ENCODE measurements at places on chromosomes 1 and 21.

GRCh38 chr21:27062443-27062842 is 95.6 kb upstream of the ADAMTS5 start:
- no peak for DNase-seq

- DNase-seq = no peak
Observed at GRCh38 chr1:204362984-204363334, 3.2 kb upstream of the PLEKHA6 start.

GRCh38 chr1:29259802-29260441 is 23.6 kb downstream of the PTPRU start:
- DNase-seq = no peak

GRCh38 chr21:31448496-31448895 is 104.4 kb upstream of the TIAM1 start:
- DNase-seq = no peak

- no peak for DNase-seq
Observed at GRCh38 chr1:110927484-110928075, 36.1 kb downstream of the LRIF1 start.

GRCh38 chr1:18397641-18398040 is 83.1 kb upstream of the KLHDC7A start:
- DNase-seq = no peak

- no peak for DNase-seq
Observed at GRCh38 chr1:78560811-78561210, 59.4 kb upstream of the IFI44L start.

DNA sequence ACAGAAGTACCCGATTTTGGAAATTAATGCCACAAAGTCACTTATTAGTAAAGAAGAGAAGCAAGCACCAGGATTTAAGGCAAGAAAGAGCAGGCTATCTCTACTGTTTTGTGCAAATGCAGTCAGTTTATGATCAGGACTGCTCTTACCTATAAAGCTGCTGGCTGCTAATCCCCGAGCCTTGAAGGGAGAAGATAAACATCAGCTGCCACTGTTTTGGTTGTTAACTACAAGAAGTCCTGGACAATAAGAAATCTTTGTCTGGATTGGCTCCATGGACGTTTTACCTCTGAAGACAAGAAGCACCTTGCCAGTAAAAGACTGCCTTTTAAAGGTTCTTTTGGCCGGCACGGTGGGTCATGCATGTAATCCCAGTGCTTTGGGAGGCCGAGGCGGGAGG is 21.4 kb downstream of the FRRS1 start:
- no peak for DNase-seq

DNA sequence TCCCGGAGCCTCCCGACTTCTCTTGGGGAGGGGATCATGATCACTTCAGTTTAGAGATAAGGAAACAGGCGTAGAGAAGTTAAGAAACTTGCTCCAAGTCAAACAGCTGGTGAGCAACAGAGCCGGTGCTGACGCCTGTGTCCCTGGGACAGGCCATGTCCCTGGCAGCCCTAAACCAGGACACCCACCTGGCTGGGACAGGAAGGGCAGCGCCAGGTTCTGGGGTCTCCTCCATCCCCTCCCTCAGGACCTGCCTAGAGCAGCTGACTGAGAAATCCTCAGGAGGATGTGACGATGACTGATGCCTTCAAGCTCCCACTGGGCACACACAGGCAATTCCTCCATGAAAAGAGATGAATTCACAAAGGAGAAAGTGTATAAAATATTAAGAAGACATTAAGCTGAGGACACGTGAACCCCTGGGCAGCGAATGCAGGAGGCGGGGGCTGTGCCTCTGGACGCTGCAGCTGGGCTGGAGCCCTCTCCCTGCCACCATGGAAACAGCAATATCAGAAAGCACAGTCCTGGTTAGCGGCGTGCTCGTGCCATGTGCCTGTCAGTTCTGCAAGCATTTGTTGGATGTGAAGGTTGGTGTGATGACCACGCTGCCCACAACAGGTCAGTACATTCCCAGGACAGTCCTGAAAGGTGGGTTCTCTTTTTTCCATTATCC is 40.1 kb upstream of the C1orf174 start:
- DNase-seq = no peak

GRCh38 chr1:188270497-188270896 is 1441.7 kb downstream of the PLA2G4A start:
- DNase-seq = no peak

GRCh38 chr1:147273409-147274336 is 31.2 kb downstream of the CHD1L start:
- no peak for DNase-seq

DNA sequence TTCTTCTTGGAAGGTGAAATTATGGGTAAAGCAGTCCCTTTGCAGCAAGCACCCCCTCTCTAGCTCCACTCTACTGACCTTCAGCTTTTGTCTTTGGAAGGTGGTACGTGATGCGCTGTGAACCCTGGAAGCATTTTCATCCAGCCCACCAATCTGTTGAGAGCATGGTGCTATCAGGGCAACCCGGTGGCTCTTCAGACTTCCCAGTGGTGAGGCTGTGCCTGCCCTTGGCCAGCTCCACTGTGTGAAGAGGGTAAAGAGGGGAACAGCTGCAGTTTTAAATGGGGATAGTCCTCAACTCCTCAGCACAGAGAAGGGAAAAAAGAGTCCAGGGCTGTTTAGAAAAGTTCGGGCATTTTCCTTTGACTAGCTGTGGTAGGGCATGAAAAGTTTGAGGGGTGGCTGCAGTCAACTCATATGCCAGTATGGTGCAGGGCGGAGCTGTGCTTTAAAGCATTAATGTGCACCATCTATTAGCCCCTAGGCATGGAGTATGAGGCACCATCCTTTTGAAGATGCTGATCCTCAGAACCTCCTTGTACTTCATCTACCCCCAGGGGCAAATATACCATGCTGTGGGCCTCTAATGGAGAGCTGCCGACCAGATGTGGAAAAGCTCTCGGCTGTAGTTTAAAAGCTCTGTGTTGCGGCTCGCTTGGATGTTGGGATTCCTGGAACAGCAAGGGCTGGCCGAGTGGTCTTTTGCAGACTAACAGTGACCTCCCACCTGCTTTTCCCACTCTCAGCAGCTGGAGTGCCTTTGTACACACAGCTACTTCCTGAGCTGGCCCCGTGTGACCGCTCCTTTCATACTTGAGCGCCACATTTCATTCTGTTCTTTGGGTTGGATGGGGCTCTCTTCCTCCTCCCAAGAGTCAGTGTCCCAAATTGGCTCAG is 123.0 kb downstream of the PEX14 start:
- DNase-seq = no peak

- no peak for DNase-seq
Observed at GRCh38 chr1:65214340-65215027, 66.5 kb downstream of the AK4 start.

DNA sequence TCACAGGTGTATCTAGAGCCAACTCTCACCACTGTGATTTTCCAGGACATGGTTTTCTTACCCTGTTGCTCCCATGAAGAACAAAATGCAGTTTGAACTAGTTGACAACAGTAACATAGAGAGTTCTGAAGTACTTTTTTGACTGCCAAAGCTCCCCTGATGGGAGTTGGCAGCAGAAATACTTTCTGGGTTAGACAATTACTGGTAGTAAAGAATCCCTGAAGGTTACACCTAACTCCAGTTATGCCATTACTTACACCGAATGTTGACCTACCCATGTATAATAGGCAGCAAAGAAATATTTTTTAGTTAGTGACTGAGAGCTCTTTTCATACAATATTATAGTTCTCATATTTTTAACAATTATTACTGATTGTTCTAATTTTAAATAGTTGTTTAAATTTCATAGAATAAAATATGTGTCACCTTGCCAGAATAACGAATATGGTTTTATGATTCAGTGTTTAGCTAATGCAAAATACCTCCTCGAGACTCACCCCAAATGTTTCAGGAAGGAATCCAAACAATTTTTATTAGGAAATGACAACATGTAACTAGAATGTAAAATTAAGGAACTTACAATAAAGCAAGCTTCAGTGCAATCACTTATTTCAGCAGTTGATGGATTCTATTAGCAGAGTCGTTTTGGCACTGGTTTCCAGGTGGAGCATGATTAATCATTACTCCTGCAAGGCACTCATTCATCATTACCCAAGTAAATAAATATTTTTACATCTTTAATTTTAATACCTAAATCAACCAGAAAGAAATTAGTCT is 237.6 kb downstream of the MRPL39 start:
- DNase-seq = no peak

DNA sequence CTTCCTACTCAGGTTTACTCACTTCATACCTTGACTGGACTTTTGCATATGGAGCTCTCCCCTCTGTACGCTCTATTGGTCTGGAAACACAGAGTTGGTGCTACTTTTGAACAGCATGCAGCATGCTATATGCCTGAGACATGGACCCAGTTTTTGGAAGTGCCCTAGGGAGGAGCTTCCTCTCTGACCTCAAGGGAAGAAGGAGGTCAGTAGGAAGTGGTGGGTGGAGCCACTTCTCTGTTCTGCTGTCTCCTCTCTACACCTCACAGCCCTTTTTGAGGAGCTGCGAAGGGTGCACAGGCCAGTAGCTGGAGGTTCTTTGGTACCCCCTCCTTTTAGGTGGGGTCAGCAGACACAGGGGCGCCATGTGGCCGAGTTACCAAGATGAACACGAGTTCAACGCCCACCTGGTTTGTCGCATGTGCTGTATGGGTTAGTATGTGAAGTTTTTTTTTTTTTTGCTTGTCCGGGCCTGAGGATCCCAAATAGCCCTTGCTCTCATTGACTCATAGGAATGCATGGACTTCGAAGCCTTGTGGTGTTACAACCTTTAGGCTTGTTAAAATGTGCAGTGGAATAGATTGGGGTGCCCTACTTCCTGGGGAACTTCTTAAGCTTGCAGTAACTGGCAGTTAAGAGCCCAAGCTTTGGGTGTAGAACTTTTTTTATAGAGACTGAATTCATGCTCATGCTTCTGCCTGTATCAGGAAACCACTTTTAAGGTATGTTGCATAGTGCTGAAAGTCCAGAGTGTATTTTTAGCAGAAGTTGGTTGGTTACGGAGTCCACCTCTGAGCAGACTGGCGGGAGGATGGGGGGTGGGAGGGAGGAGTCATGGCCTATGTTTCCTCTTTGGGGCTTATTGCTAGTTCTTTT is 10.7 kb downstream of the MACF1 start:
- no peak for DNase-seq

DNA sequence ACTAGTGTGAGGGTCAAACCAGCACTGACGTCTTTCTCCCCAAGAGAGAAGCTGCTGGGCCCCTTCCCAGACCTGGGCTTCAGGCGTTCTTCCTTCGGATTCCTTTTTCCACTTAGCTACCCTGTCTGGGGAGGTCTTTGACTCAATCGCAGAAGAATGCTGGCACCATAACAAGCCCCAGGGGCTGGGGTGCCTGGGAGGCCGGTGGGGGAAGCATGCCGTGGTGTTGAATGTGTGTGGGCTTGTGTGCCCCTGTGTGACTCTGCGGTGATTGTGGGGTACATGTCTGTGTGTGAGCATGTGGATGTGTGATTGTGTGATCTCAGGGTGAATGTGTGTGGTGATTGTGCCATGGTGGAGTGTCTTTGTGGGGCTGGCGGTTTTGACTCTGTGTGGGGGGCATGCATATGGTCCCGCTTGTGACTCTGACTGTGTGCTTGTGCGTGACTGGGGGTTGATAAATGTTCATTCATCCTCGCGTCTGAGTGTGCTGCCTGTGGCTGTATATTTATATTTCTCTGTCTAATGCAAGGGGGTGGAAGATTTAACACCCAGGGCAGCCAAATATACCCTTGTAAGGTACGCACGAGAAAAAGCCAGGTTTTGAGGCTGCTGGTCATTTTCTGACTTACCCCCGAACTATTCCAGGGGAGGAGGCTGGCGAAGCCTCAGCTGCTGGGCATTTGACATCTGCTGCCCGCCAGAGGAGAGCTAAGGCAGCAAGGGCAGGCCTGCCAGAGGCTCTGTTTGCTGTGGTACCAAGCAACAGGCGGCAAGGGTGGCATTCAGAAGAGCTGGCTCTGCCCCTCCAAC is 1.1 kb upstream of the SYNC start:
- peak; percentile 75 for DNase-seq

DNA sequence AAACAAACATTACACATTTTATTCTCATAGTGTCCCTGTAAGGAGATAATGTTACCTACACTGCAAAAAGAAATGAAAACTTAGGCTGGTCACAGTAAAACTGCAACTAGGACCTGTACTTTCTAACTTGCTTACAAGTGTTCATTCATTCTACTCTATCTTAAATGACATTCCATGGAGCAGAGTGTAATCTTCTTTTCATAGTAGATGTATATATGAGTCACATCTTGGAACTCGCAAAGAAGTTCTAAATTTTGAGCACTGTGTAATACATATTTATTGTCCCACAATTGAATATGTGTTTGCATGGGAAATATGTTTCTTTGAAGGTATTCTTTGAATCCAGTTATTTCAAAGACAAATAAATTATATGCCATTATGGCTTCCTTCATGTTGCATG is 1258.5 kb upstream of the ADGRL2 start:
- peak; percentile 24 for DNase-seq

GRCh38 chr1:180975551-180975950 is 47.1 kb downstream of the STX6 start:
- no peak for DNase-seq

- DNase-seq = no peak
Observed at GRCh38 chr1:59755069-59755685, 59.6 kb upstream of the HOOK1 start.

DNA sequence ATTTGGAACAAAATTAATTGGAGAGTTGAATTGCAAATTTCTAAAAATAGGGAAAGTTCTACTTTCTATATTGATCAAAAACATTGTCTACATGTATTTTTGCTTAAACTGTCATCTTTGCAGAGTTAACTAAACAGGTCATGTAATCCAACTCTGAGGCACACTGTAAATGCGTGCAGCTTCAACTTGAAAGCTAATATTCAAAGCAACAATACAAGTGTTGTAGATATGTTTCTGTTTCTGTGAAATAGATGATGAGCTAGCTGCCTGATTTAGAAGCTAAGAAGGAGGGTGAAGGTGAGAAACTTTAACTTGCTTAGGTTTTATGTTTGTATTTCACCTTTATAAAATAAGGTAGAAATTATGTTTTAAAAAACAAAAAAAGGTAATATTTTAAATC is 77.2 kb downstream of the IVNS1ABP start:
- DNase-seq = no peak

GRCh38 chr1:44641126-44642102 is 32.9 kb downstream of the TMEM53 start:
- DNase-seq = no peak

DNA sequence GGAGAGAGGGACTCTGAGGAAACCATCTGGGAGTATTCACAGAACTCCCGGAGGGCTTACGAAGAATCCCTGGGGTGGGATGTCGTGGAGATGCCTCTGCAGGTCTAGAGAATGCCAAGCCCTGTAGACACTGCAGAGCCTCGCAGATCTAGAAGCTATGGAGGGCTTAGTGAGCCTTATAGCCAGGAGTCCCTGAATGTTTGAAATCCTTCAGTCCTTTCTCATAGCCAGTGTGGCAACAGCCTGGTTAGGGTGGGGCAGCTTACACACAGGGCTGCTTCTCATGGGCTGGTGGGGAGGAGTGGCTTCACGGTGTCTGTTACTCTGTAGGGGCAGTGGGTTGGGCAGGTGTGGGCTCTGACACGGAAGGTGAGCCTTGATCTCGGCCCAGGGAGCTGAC is 44.2 kb upstream of the KDM4A start:
- no peak for DNase-seq

- DNase-seq = no peak
Observed at GRCh38 chr1:58934706-58935105, 150.9 kb upstream of the JUN start.

GRCh38 chr1:178438432-178438831 is 58.3 kb downstream of the CLEC20A start:
- DNase-seq = no peak
